Hypothalamus (tissue), 51 donors: ENCODE measurements at places on chromosomes 7 and 10.

DNA sequence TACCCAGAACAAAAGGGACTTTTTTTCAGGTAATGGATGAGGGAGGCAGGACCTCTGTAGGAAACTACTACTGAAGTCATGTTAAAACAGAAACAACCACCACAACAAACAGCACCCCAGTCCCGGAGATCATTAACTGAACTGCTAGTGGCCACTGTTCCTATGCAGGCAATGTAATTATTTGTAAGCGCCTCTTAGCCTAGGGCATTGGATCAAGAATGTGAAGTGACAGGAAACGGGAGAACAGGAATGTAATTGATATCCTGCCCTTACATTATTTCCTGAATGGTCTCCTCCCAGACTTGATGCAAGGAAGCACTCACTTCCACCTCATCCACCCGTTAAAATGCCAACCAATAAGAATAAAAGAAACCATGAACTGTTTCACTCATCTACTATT, 16.7 kb upstream of the GAD2 start:
- DNase-seq, result no peak

DNA sequence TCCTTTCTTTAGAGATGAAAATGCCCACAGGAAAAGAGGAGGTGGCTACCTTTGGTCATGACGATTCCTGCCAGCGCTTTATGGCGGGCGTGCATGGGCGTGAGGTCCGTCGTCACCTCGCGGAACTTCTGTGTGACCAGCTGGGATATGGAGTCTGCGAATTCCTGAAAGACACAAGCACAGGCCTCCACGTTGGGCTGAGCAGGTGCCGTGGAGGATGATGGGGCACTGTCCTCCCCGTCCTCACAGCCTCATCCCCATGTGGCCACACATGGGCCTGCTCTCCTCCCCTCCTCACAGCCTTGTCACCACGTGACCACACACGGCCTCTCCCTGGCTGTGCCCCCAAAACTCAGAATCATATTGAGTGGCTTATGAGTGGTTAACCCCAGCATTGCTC, 214.7 kb downstream of the WDR37 start:
- no peak for DNase-seq

DNA sequence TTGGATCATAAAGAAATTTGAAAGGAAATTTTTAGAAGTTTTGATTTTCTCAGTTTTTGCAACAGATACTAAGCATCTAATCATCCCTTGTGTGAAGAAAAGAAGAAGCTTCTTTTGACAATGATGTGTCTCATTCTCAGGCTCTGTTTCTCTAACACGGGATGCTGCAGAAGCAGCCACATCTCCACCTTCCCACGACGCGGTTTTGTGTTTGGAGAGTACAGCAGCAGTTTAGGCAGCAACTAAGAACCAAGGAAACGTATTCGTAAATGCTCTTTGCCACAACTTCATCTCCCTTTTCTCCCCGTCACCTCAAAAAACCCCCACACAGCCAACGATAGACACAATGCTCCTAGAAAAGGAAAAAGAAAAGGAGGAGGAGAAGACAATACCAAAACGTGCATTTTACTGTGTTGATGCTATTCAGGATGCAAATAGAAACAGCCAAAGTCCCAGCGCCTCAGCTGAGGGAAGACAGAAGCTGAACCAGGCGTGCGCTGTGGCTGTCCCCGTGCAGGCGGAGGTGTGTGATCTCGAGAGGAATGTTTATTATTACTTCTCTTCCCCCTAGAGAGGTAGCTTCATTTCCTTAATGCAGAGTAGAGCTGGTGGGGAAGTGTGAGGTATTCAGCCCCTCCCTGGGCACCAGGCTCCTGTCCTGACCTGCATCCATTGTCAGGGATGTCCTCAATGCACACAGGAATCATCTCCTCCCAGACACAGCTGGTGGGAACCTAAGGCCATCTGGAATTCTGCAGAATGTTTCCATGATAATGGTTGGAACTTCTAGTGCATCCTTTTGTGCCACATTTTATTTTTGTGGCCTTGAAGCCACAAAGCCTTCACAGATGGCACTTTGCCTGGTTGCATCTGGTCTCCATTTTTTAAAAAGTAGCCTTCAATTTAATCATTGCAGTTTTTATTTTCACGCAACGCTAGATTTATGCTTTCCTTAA, 174.6 kb upstream of the KLF6 start:
- DNase-seq, result no peak

GRCh38 chr10:110398419-110399105, 93.8 kb upstream of the SMNDC1 start:
- no peak for DNase-seq

GRCh38 chr7:25402532-25402931, 174.2 kb upstream of the NPVF start:
- DNase-seq, result no peak

DNA sequence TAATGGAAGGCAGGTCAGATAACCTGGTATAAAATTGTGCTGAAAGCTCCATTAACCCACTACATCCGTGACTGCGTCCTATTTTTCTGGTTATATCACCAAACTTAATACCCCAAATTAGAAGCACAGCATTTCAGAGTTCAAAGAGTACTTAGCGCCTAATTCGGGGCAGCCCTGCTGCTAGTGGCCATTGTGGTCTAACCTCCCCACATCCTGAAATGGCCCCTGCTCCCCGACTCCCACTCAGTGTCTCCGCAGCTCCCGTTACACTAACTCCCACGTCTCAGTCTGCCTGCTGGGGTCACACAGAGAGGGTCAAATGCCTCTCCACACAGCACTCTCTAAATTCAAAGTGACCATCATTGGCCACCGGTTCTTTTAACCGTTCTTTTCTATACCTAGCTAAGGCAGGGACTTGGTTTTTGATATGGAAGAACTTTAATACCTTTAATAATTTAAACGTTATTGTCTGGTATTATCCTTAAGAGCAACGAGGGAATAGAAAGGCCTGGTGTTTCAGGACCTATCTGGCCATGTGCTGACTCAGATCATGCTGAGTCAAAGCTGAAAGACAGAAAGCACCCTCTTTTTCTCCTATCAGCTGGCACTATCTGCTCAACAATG, 117.1 kb downstream of the KMT2E start:
- no peak for DNase-seq

- DNase-seq, result no peak
These were observed 733.7 kb upstream of the IGFBP3 start for GRCh38 chr7:46654546-46655443.

- peak; percentile 69 for DNase-seq
These were observed 27.0 kb upstream of the GLI3 start for GRCh38 chr7:42263971-42264370.

GRCh38 chr7:44854644-44855364, 6.9 kb upstream of the H2AZ2 start:
- DNase-seq, result no peak

GRCh38 chr7:134422008-134422407, 36.9 kb downstream of the AKR1B1 start:
- no peak for DNase-seq

DNA sequence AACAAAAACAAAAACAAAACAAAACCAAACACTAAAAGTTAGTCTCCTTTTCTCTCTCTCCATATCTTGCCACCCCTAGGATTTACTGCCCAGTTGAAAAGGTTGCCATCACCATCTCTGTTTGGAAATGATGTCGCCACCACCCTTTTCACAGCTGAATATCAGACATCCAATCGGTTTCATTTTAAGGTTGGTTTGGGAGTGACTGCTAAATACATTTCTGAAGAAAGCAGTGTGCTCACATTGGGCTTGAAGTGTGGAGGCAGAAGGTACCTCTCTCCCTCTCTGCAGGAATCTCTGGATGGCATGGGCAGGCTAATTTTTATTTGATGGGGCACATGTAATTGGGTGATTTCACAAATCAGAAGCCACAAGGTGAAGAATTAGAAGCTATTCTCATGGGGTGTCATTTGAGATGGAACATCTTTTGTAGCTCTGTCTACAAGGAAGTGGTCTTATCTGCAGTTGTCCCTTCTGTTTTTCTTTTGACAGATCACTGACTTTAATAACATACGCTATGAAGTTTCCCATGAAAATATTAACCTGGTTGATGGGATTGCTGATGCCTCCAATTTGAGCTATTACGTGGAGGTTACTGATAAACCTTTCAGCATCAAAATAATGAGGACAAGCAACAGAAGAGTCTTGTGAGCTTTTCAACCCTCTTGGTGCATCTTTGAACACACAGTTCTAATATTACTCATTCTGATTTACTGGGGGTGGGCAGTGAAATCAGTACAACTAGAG, 20.1 kb downstream of the MGAM2 start:
- no peak for DNase-seq

GRCh38 chr7:150716368-150716767, at the start of gene GIMAP1:
Gene GIMAP1 (plus strand): TSS chr7:150716613. CDS start chr7:150719048, 2,435 bp downstream.
- DNase-seq, result no peak

DNA sequence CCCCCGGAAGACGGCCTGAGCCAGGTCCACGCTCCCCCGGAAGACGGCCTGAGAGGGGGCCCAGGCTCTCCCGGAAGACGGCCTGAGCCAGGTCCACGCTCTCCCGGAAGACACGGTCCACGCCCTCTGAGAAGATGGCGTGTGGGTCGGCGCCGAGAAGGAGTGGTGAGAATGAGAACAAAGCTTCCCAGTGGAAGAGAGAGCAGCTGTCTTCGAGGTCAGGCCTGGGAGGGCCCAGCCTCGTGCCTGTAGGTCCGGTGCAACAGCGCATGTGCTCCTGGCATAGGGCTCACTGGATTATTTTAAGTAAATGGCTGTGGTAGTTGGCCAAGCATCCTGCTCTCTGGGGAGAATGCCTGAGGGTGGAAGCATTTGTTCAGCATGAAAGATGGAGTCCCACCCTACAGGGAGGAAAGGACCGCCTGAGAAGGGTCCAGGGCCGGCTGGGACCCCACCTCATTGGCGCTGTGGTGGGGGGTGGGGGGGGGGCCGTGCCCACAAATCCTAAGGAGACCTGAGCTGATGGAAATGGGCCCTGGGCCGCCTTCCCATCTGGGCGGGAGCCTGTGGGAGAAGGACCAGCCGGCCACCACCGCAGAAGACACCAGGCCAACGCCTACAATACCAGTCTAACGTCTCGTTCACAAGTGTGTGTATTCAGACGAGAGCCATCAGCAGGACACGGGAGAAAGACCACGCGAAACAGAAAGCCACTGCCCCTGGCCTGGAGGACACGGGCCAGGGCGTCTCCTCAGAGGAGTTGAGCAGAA, 210.0 kb downstream of the WDR37 start:
- DNase-seq, result no peak

DNA sequence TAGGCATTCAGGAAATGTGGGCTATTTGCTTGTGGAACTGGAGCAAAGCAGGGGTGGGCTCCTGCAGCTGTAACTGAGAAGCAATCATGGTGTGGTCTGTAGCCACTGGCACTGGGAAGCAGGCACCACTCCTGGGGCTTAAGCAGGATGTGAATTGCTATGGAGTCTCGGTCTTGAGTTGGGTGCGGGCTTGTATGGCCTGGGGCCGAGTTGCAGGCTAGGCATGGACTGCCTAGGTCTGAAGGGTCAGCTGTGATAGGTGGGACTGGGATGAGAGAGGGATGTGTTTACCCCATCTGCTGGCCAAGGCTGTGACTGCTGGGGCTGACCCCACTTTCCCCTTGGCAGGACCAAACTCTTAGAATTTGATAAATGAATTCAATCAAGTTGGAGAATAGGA, 43.0 kb downstream of the ADCY1 start:
- no peak for DNase-seq

- DNase-seq, result no peak
These were observed 93.4 kb downstream of the GPR26 start for GRCh38 chr10:123759501-123760031.

DNA sequence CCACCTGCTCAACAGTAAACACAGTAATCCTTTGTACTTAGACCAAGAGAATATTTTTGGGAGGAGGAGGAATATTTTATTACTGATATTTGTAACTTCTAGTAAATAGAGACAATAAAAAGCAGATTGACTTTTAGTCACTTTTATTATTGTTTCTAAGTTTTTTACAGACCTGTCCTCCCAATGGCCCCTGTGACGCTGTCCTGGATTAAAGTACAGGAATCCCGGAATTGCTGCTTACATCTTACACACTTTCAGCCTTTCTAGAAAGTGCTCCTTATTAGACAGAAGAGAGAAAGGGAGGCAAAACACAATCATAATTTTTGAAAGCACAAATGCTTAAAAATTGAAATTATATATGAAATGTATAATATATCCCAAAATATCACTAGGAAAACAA, 86.4 kb upstream of the PRKG1 start:
- no peak for DNase-seq

- DNase-seq, result no peak
These were observed 64.1 kb downstream of the CAV1 start for GRCh38 chr7:116588641-116589594.

- DNase-seq, result peak; percentile 13
These were observed 43.3 kb upstream of the NFKB2 start for GRCh38 chr10:102352066-102352715.

- no peak for DNase-seq
These were observed 79.9 kb downstream of the PTPRE start for GRCh38 chr10:127986531-127987466.

DNA sequence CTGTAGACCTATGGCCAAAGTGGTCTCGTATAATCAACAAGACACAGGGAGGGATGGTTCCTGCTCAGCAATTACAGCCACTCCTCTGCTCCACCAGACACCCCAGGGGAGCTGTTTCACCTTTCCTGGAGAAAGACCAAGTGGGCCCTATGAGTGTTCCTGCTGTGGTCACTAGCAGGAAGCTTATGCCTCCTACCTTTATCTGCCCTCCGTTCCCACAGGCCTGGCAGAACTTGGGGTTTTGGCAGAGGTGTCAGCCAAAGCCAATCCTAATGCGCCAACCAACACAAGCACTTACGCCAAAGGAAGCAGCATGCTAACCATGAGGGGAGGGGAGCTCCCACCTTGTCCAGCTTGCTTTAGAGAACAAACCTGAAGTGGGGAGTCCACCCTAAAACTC, 31.2 kb downstream of the XPNPEP1 start:
- no peak for DNase-seq

DNA sequence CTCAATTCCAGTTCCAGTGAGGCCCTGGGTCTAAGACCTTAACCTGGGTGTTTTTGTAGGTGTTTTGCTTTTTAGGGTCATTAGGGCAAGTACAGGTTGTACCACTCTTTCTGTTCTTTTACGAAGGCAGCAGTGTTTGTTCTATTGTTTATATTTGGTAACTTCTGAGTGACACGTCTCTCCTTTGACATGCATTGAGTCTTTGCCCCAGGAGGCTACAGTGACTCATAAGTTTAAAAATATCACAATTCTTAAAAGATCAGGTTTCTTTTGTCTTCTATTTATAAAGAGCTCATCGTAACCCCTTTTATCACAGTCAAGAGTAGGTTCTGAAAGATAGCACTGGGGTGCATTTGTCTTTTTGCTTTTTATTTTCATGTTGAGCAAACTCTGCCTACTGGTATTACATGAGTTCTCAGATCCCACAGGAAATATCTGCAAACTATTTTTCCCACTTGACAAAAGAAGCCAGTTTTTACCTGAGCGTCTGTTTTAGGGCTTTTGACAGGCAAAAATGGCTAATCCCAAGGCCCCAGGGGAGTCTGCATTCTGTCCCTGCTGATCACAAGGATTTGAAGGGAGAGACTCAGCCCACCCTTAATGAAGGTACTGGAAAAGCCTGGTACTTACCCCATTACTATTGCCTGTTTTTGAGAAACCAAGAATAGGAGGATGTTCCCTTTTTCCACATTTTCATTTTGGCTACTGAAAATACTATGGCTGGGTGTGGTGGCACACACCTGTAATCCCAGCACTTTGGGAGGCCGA, 7.9 kb downstream of the NUDT13 start:
- no peak for DNase-seq
